Activated CD4-positive, alpha-beta T cell treated with anti-CD3 and anti-CD28 coated beads for 48 hours (primary cell): ENCODE measurements at places on chromosomes 5 and 9.
A peak's percentile ranks its signal among the peaks of the same experiment; 100 is the strongest.

GRCh38 chr5:145495196-145495595, 339.9 kb downstream of the PRELID2 start:
- DNase-seq = no peak

GRCh38 chr9:124861342-124862229, at the start of the genes ARPC5L and RPL35:
Gene ARPC5L, plus strand, starts transcription at chr9:124862130. Its CDS starts 7,161 bp downstream, at chr9:124869291.
Gene RPL35, minus strand, starts transcription at chr9:124861957. Its CDS starts 45 bp downstream, at chr9:124861912.
- peak; percentile 97 for DNase-seq

DNA sequence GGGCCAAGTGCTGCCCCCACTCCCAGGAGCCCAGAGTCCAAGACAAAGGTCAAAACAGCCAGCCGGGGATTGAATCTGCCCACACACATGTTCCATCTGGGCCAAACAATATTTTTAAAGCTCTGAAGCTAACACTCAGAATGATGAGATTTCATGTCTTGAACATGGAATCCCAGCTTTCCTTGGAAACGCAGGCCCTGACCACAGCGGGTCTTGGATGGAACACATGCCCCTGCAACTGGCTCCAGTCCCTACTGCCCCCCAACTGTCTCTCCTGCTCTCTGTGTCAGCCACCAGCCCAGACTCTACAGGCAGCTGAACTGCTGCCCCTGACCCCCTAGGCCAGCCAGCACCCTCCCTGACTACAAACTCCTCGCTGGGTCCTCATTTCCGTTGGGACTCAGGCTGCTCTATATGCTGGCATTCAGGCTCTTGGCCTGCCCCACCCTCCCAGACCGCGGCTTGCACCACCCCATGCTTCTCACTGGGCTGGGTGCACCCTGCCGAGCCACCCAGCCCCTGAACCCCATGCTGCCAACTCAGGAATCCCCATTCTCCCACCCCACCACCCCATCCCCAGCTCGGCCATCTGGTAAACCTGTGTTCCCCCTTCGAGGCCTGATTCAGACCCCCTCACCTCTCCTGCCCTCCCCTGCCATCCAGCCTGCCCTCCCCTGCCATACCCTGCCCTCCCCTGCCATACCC, 71.7 kb downstream of the ADAMTS2 start:
- no peak for DNase-seq

DNA sequence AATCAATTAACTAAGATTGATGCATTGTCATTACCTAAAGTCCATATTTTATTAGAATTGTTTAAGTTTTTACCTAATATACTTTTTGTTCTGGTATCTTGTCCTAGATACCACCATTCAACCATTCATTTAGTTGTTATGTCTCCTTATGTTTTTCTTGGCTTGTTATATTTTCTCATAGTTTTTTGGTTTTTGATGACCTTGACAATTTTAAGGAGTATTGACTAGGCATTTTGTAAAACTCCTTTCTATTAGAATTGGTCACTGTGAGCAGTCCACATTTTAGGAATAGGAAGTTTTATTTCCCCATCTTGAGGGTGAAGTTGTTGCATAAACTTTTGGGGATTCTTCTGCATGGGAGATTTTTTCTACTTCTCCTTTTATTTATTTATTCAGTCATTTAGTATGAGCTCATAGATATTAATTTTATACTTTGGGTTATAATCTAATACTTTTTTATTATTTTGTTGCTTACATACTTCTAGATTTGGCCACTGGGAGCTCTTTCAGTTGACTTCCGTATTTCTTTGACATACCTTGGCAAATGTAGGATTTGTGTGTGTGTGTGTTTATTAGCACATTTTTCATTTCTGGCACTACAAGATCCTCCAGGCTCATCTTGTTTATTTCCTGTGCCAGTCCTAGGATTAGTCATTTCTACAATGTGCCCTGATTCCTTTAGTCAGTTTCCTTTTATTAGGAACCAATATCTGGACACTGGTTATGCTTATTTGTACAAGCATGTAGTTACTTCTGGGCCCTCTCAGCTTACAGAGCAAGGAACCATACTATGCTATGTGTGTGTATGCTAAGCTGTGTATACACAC, 134.9 kb upstream of the CDKN2B start:
- DNase-seq = no peak

DNA sequence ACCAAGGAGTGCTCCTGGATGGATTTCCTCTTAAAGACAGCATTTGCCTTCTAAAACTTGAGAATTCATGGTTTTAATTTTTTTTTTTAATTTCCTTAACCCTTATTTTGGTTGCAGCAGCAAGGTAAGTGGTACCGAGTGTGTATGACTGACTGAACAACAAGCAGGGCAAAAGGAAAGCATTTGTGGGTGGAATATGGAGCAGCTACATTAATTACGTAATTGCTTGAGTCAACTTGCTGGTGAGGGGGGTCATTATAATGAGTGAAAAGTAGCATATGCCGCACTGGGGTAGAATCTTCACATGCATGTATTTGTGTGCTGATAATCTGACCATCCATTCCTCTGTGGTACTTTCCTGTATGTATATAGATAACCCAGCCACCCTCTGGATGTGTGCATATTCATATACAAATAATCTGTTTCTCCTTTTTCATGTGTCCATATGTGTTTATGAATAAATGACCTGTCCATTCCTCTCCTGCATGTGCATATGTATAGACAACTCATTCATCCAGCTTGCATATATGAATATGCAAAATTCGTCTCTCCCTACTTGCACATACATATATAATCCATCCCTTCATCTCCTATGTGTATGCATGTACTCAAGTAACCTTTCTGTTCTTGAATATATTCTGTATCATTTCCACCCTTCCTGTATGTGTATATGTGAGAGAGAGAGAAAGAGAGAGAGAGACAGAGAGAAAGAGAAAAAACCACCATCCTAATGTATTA, 147.5 kb upstream of the RUSC2 start:
- no peak for DNase-seq

- no peak for DNase-seq
Observed at GRCh38 chr9:130630506-130631330, 33.7 kb upstream of the PRDM12 start.

DNA sequence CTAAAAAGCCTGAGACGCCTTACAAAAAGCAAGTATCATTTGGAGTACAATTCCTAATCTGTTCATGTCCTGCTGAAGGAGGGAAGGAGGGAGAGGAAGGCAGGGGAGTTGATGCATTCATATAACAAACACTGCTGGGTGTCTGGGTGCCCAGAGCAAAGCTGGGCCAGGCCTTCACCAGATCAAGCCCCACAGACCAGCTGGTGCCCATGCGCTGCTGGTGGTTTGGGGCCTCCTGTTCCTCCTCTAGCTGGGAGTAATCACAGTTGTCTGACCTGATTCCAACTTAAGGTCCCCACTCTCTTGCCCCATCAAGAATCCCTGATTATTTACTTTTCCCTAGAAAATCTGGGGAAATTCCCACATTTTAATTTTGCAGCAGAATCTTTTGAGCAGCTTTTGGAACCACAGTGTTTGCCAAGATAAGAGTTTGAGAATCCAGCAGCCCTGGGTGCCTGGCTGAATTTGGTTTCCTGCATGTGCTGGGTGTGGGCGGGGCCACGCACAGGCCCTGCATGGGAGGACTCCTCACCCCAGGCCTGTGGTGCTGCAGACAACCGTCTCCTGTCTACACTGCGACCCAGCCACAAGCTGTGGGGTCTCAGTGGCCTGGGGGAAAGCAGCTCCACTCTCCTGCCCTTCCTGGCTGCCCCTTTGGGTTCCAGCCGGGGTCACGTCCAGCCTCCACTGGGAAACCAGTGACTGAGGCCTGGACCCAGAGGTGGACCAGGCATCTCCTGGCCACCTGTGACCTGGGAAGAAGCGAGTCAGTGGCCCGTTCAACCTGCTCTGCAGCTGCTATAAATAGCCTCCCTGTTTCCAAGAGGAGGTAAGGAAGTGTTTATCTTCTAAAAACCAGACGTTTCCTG, 47.5 kb downstream of the NEURL1B start:
- DNase-seq = peak; percentile 56

- no peak for DNase-seq
Observed at GRCh38 chr9:121631978-121632418, 19.4 kb upstream of the DAB2IP start.

DNA sequence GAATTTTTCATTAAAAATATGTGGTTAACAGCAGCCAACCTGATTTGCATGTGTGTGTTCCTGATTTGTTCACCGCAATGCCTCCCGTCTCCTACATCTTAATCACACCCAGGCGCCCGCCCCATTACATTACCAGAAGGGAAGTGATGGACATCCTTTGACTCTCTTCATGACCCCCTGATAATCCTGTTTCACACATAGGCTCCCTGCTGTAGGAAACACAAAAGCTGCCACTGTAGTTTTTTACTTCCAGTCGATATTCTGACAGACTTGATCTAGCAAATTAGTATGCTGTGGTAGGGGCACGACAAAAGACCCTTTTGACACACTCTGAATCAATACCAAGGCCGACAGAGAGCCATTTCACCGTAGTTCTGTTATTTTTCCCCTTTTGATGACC, 287.8 kb upstream of the ISL1 start:
- no peak for DNase-seq

DNA sequence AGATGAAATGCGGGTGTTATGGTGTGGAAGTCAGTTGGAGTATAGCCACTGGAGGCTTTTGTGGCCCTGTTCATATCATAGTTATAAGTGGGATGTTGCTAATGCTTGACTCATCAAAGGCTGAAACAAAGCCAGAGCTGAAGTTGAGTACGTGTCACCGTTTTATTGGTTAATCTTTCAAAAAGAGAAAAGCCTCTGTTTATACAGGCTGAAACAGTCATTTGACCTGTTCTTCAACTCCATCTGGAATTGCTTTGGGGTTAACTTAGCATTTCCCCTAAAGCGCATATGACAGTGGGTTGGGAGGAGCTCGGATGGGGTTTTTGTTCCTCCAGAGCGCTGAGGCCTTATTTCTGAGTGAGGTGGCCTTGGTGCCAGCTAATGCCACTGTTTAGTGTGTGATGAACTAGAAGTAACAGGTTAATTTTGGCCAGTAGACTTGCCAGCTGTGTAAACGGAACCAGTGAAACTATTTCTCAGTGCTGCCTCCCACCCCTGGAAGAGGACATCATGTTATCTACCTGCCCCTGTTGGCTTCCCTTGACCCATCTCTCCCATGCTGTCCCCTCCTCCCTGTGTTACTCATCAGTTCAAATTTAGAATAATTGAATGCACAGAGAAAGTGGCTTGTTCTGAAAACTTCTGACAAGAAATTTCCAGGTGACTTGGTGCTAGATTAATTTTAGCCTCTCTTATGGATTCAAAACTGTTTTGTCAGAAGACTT, 34.2 kb downstream of the MTAP start:
- DNase-seq = no peak
